ENCODE measurements at places on chromosomes 7 and 10.
A peak's percentile ranks its signal among the peaks of the same experiment; 100 is the strongest.

DNA sequence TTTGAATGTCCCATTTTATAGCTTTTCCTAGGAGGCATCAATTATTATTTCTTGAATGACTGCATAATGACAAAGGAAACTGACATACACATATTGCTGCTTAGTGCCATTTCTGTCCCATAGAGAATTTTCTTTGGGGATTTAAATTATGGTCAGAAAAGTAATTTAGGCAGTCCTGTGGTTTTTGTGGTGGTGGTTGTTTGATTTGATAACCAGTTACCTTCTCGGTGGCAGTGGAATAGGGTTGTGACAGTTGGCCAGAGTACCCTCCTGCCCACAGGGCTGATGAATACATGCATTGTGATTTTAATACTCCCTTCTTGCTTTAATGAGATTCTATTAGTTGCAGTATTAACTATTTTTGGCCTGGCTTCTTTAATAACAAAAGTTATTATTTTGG, 6.6 kb upstream of the SGCE start:
- no peak overlapping the region for H3K4me3 ChIP-seq
- no peak for DNase-seq
- H3K27me3 ChIP-seq, result no peaks in the 10 kb centered on the region
- peaks cover 3% of the 10 kb centered on the region for H3K36me3 ChIP-seq
- no peak overlapping the region for H3K27ac ChIP-seq
- no peaks in the 10 kb centered on the region for H3K4me1 ChIP-seq

DNA sequence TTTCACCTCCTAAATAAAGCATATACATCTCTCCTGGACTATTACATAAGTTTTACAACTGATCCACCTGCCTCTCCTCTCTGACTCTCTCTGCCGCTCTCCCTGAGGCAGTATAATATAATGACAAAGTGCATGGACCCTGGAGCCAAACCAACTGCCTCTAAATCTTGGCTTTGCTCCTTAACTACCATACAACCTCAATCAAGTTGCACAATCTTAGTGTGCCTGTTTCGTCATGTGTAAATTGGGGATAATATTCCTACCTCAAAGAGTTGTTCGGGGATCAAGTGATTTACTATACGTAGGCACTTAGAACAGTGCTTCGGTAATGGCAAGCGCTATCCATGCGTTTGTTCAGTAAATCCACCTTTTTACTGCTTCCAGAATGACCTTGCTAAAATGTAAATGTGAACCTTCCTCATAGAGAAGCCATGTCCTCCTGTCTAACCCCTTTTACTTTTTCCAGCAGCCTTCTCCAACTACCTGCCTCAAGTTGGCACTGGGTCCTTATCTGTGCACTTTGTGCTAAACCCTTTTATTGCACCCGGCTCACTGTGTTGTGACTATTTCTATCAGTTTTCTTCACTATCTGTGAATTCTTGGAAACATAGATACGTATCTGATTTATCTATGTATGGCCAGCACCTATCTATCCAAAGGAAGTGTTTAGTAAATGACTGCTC, 30.6 kb upstream of the DLD start:
- no peak for DNase-seq
- H3K27me3 ChIP-seq, result no peaks in the 10 kb centered on the region
- no peak overlapping the region for H3K4me3 ChIP-seq
- H3K36me3 ChIP-seq, result no peaks in the 10 kb centered on the region
- no peaks in the 10 kb centered on the region for H3K4me1 ChIP-seq

DNA sequence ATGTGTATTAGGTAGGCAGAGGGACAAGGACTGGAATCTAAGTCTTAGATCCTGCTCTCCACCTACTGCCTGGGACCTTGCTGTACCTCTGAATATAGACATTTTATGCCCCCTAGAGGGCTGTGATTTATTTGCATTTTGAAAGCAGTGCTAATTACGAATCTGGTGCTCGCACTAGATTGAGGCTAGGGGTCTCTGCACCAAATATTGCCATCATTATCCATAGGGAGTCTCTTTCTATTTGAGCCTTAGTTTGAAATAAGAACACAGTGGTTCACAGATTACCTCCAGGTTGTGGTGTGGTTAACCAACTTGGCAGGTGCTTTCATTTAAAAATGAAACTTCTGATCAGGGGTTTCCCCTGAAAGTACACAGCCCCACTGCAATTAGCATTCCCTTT, 41.8 kb downstream of the CNNM1 start:
- peaks cover 4% of the 10 kb centered on the region for H3K4me1 ChIP-seq
- no peak for DNase-seq

GRCh38 chr10:89494575-89494974, 40.8 kb downstream of the SLC16A12 start:
- no peaks in the 10 kb centered on the region for H3K36me3 ChIP-seq
- no peak overlapping the region for H3K4me3 ChIP-seq
- no peak overlapping the region for H3K27ac ChIP-seq
- no peaks in the 10 kb centered on the region for H3K27me3 ChIP-seq
- H3K4me1 ChIP-seq, result no peaks in the 10 kb centered on the region

GRCh38 chr10:92573091-92573797, 649 bp downstream of the IDE start:
- H3K27ac ChIP-seq, result peak overlapping the region; percentile 98
- no peaks in the 10 kb centered on the region for H3K27me3 ChIP-seq
- peak; percentile 26 for DNase-seq
- H3K4me3 ChIP-seq, result peak overlapping the region; percentile 85

- no peaks in the 10 kb centered on the region for H3K27me3 ChIP-seq
- no peak for DNase-seq
- no peaks in the 10 kb centered on the region for H3K36me3 ChIP-seq
- no peaks in the 10 kb centered on the region for H3K4me1 ChIP-seq
Measured at GRCh38 chr10:30702860-30703259, 73.3 kb upstream of the LYZL2 start.

DNA sequence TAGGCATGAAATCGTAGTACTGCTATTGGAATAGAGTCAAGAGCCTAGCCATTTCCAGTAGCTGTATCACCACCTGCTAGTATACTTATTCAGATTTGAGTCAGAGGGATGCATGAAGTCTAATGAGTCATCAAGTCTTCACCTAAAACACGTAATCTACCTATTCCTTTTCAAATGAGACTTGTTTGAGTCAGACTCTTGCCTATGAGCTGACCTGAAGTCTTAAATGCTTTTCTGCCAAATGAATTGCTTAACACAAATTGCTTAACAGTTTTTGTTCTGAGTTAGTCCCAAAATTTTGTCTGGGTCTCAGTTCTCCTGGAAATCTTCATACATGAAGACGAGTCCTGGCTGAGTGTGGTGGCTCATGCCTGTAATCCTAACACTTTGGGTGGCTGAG, 165.2 kb downstream of the GNAT3 start:
- no peak overlapping the region for H3K27ac ChIP-seq
- H3K36me3 ChIP-seq, result no peaks in the 10 kb centered on the region
- no peak overlapping the region for H3K4me3 ChIP-seq
- H3K4me1 ChIP-seq, result no peaks in the 10 kb centered on the region

DNA sequence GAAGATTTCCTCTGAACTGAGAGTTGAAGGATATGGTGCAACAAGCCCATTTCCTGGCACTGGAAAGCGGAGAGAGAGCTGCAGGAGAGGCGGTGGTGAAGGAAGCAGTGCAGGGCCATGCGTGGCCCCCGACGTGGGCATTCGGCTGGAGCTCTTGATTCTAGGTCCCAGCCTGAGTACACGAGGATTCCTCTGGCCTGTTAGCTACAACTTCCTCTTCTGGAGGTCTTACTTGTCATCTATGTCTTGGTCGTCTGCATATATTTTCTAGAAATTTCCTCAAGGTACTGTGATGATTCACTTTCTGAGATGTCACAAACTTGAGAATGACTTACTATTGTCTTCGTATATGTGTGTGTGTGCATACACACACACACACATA, 59.2 kb upstream of the JAZF1 start:
- H3K4me3 ChIP-seq, result no peak overlapping the region
- no peaks in the 10 kb centered on the region for H3K36me3 ChIP-seq
- no peaks in the 10 kb centered on the region for H3K4me1 ChIP-seq
- H3K27me3 ChIP-seq, result no peaks in the 10 kb centered on the region
- DNase-seq, result no peak

Data from trophoblast cell (in vitro differentiated cells and primary cell).